Inflammatory macrophage treated with lipopolysaccharide for 1 hour (primary cell): ENCODE measurements at places on chromosomes 13 and 19.

DNA sequence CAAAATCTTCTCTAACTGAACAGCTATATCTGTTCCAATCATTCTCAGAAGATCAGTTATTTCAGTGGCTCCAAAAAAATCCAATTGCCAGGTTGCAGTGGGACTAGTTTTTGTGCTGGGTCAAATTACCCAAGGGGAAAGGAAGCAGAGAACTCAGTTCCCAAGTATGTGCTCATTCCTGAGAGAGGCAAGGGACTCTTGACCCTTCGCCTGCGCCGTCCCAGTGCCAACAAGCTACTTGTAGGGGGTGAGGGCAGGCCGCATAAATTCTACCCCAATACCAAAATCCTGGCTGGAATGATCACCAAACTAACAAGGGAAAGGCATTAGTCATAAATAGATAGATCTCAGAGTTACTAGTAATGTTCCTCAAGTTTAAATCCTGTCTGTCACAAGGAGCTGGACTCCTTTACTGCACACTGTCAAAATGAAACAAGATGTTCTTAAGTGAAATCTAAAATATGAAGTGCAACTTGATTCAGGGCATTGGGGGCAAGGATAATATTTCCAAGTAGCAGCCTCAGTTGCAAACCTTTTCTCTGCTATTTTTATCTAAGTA, 50.6 kb downstream of the XPO4 start:
- no peak for DNase-seq

GRCh38 chr19:29560313-29561075, 34.7 kb downstream of the VSTM2B start:
- DNase-seq = no peak

DNA sequence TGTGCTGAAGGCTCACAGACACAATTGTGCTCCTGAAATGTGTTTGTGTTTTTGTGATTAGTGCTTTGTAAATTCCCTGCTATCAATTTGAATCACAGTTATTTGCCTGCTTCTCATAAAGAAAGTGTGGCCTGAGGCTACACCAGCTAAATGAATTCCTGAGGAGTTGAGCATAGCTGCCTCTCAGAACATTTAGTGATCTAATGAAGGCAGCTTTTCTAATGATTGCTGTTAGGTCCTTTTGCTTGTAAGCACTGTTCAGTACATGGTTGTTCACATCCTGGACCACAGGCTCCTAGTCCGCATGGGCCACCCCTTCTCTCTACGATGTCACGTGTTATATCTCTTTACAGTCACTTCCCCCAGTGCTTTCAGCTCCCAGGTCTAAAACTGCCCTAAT, 238.2 kb downstream of the B3GLCT start:
- DNase-seq = no peak

DNA sequence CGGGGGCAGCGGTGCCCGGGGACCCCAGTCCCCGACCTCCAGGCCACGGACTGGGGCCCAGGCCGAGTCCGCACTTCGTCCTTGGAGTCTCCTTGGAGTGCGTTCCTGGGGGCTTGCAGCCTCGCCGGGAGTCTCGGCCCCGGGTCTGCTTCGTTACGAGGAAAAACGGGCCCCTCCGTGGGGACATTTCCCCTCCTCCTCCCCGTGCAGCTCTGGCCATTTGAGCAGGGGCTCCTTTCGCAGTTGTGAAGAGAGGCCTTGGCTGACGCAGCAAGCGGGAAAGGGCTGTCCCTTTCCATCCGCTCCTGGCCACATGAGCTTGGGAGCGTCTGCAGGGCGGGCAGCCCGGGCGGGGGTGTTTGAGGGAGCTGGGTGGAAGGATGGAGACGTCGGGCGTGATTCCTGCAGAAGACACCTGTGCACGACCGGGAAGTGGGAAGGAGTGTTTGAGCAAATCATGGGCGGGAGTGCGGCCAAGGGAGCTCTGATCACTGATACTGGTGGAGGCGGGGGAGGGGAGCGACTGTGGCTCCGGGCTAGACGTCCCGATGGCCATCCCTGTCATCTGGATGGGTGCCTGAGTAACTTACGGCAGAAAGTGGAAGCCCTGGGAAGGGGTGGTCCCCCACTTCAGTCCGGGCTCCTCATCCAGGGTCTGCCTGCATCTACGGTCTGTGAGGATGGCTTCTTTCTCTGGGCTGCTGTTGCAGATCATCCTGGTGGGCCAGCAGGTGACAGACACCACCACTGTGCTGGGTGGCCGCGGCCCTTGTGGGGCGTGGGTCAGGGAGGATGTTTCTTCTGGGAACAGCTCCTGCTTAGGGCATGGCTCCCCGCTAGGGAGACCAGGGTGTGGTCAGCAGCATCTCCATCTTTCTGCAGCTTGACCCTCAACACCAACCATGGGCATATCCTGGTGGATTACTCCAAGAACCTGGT, 736 bp downstream of the GPI start:
- peak; percentile 20 for DNase-seq

GRCh38 chr19:1128106-1128505, 24.3 kb downstream of the GPX4 start:
- no peak for DNase-seq

DNA sequence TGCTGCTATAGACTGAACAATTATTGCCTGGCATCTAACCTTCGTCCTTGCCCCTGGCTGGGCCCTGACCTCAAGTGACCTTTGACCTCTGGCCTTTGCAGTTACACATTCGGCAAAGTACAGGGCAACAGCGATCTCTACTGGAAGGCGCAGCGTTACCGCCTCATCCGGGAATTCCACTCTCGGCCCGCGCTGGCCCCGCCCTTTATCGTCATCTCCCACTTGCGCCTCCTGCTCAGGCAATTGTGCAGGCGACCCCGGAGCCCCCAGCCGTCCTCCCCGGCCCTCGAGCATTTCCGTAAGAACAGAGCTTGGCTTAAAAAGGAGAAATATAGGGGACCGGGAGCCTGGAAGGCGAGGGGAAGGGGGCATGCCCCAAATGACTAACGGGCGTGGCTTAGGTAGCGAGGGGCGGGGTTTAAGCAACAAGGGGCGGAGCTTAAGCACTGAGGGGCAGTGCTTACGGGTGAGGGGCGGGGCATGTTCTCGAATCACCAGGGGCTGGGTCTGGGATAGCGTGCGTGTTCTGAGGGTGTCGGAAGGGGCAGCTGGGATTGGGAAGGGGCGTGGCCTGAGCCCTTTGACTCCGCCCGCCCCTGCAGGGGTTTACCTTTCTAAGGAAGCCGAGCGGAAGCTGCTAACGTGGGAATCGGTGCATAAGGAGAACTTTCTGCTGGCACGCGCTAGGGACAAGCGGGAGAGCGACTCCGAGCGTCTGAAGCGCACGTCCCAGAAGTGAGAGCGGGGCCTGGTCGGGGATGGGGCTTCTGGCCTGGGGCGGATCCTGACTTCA, 52.7 kb downstream of the TRPM4 start:
- DNase-seq = peak; percentile 54

DNA sequence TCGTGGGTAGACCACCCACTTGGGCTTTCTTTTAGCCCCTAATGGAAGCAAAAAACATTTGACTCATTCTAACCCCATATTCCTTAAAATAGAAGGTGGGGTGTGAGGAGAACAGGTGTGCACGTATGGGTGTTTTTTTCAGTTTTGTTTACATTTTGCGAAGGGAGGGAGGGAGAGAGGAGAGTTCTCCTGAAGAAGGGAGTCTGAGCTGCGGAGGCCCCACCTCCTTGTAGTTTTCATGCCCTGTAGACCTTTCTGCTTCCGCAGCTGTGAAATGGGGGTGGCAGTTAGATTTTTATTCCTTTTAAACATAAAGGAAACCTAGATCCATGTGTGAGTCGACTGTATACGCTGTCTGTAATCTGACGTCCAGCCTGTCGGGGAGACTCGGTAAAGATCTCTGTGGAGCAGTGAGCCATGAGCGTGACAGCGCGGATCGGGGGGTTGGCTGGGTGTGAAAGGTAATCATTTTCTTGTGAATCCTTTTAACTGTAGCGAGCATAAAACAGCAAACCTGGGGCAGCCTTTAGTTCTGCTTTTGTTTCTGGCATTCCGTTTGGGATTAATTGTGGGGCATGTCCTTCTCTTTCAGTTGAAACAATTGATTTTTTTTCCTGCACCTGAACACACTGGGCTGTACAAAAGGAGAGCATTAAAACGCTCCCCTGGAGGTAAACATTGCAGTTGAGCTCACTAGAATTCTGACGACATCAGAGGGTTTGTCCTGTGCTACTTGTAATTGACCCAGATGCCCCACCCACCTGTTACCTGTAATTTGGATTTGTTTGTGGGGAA, 2.3 kb downstream of the UPF1 start:
- no peak for DNase-seq

- DNase-seq = no peak
Observed at GRCh38 chr19:13637664-13638063, 126.7 kb upstream of the MRI1 start.

DNA sequence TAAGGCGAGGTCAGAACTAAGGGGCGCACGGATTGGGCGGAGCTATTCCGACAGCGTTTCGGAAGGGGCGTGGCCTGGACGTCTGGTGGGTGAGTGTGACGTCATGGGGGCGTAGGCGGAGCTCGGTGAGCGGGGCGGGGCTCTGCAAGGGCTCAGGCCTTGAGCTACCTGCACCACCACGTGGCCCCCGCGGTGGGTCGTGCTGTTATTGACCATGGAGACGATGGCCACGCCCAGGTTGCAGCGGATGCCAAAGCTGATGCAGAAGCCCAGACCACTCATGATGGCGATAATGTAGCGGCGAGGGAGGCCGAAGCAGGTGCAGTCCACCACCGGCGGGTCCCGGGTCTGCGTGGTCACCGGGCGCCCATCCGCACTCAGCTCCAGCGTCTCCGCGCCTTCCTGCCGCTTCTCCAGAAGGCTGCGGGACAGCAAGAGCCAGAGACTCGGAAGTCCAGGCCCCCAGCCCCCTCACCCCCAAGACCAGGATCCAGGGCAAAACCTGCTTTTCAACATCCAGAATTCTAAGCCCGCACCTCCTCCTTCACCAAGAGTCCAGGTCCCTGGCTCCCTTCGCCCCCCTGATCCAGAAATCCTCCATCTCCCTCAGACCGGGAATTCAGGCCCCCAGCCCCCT, 4.8 kb downstream of the SLC17A7 start:
- no peak for DNase-seq

DNA sequence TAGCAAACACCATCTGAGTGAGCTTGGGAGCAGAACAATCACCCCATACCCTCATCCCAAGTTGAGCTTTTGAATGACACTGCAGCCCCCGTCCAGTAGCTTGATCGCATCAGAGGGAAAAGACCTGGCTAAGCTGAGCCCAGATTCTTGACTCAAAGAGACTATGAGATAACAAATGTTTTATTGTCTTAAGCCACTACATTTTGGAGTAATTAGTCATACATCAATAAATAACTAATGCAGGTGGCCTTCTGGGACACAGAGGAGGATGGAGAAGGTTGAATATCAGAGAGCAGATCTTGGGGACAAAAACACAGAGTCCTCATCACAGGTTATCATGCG, 24.6 kb upstream of the IGSF23 start:
- no peak for DNase-seq

GRCh38 chr13:24134757-24135156, 25.8 kb upstream of the SPATA13 start:
- DNase-seq = no peak

- DNase-seq = no peak
Observed at GRCh38 chr19:12953799-12954611, 3.0 kb downstream of the GADD45GIP1 start.

- peak; percentile 38 for DNase-seq
Observed at GRCh38 chr19:49422407-49423070, 702 bp downstream of the PTH2 start.

DNA sequence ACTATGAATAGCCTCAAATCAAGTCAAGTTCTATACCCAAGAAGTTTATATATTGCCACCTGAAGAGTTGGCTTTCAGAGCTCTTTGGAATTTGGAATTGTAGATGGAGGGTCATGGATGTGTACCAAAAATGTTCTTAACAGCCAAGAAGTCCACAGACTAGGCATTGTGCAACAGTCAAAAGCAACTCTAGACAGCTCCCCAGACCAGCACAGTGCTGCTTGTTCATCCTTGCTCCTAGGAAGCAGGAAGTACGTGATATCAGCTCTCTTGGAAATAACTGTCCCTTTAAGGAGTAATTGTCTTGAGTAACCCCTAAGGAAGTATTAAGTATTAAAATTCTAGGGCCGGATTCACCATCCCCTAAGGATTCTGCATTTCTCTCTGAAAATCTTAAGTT, 30.7 kb upstream of the IL17D start:
- no peak for DNase-seq

GRCh38 chr19:44529536-44529935, at the start of gene CEACAM20:
TSS of gene CEACAM20 (minus strand) at chr19:44529675. CDS start at chr19:44529509, 166 bp downstream.
- no peak for DNase-seq

GRCh38 chr19:7177926-7178325, 108.4 kb downstream of the ZNF557 start:
- DNase-seq = no peak
